Left lung (tissue), 14 donors: ENCODE measurements at places on chromosomes 13 and 19.

DNA sequence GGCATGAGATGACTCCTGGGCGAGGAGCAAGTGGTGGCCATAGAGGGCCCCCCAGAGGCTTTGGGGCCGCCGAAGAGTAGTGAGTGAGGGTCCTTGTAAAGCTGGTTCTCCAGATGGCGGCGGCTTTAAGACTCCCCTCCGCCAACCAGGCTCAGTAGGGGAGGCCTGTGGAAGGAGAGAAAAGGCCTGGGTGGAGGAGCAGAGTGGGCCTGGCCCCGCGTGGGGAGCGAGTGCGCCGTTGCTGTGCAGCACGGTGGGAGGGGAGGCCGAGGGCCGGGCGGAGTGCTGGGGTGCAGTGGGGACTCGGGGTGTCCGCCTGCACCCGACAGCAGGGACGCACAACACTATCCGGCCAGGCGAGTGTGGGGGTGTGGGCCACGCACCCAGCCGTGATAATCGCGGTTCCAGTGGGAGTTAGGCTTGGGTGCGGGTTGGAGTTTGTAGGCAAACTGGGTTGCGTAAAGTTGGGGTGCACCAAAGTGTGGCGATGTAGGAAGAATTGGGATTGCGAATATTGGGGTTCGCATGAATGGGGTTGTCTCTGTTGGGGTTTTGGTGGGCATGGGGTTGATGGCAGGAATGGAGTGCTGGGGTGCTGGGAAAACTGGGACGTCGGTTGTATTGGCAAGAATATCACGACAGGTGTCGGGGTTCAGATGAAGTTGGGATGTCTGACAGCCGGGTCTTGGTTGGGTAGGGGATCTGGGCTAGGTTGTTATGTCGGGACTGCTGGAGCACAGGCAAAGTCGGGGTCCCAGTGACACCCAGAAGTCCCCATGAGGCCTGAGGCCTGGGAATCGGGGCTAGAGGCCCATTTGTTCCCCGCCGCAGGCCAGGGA lies 687 bp upstream of the CIRBP start:
- peak overlapping the region; percentile 84 for H3K4me3 ChIP-seq
- peaks cover 4% of the 10 kb centered on the region for H3K36me3 ChIP-seq
- H3K27me3 ChIP-seq, result no peaks in the 10 kb centered on the region

DNA sequence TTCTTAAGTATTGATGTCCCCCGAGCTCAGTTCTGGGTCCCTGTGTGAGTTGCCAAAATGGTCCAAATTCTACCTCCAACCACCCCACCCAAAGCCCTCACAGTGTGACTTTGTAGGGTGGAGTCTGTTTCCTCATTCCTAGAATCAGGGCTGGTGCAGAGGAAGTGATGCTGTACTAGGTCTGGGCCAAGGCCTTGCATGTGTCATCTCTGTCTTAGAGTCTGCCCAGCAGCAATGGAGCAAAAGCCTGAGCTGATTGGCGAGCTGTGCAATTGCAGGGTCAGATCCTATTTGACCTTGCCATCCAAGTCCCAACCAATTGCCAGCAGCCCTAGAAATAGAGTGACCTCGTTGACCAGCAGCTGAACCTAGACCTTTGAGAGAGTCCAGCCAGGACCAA lies 97.0 kb upstream of the ANKRD10 start:
- H3K27me3 ChIP-seq, result no peaks in the 10 kb centered on the region
- no peak overlapping the region for H3K27ac ChIP-seq
- H3K36me3 ChIP-seq, result no peaks in the 10 kb centered on the region
- no peak for DNase-seq
- H3K4me3 ChIP-seq, result no peak overlapping the region

GRCh38 chr19:2811735-2812413 lies 7.8 kb upstream of the ZNF554 start:
- no peaks in the 10 kb centered on the region for H3K27me3 ChIP-seq
- peaks cover 75% of the 10 kb centered on the region for H3K36me3 ChIP-seq
- no peak overlapping the region for H3K4me3 ChIP-seq
- no peaks in the 10 kb centered on the region for H3K4me1 ChIP-seq

GRCh38 chr13:32471187-32471922 lies 43.4 kb upstream of the N4BP2L1 start:
- H3K27ac ChIP-seq, result peak overlapping the region; percentile 8
- no peak for DNase-seq
- no peaks in the 10 kb centered on the region for H3K4me1 ChIP-seq
- H3K4me3 ChIP-seq, result no peak overlapping the region

DNA sequence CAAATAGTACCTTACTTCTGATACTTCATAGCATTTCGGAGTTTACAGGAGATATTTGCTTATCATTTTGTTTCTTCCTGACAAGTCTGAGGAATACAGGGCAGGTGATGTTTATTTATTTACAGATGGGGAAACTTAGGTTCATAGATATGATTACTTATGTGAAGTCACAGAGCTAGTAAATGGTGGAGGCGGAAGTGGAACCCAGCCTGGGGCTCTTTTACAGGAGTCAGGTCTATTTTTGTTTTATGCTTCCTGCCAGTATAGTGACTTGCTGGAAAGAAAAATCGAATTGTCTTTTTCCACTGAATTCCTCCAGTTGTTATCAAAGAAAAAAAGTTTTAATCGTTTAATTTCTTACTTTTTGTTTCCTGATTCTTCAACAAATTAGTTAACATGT lies 66.5 kb downstream of the DGKH start:
- H3K4me3 ChIP-seq, result no peak overlapping the region
- H3K36me3 ChIP-seq, result no peaks in the 10 kb centered on the region
- H3K27me3 ChIP-seq, result no peaks in the 10 kb centered on the region
- no peak for DNase-seq
- H3K4me1 ChIP-seq, result no peaks in the 10 kb centered on the region
